ENCODE measurements at places on chromosomes 3 and 15. TPM values are rescaled to one million over a fixed set of nuclear protein-coding genes. Genes with fewer than 3 reads are reported as not detected.
A peak's percentile ranks its signal among the peaks of the same experiment; 100 is the strongest.

DNA sequence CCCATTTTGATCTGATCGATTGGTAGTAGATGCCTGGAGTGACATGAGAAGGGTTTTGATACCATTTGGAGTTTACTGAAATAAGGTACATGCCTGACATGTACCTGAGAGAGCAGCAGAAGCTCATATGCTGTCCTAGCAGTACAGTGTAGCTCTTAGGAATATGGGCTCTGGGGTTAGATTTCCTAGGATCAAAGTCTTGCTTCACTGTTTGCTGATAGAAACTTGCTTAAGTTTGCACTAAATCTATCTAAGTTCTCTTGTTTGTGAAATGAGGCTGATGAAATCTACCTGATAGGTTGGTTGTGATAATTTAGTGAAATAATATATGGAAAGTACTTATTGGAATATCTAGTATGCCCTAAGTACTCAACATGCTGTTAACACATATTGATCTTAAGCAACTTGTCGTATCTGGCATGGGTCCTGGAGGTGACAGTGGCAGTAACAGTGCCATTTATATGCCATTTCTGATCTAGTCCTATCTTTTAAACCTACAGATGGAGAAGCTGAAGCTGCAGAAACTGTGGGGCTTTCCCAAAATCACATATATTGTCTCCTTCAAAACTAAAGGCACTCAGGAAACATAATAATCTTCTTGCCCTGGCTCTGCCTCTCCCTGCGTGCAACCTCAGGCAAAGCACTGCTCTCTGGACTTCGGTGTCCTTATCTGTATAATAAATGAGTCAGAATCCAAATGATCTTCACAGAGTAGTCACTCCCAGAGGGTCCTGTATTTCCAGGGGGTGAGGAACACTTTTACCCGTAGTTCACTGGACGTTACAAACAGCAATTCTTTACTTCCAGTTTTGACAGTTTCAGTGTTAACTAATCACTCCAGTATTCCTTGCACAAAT lies 223.6 kb upstream of the SETMAR start:
- DNase-seq = no peak

DNA sequence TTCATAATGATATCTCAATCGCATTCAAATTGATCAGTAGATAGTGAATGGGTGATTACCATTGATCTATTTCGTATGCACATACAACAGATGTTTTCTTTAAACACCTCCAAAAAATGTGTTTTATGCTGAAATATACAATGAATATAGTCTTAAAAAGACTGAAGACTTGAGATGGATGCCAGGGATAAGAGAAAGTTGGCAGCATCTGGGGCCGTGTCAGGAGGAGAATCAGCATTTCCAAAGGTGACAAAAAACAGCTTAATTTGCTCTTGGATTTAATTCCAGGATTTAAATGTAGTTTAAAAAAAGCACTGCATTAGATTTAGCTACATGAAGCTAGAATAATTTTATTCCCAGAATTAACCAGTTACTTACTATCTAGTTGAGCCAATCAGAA lies 199.7 kb upstream of the CNTN3 start:
- no peak for DNase-seq

DNA sequence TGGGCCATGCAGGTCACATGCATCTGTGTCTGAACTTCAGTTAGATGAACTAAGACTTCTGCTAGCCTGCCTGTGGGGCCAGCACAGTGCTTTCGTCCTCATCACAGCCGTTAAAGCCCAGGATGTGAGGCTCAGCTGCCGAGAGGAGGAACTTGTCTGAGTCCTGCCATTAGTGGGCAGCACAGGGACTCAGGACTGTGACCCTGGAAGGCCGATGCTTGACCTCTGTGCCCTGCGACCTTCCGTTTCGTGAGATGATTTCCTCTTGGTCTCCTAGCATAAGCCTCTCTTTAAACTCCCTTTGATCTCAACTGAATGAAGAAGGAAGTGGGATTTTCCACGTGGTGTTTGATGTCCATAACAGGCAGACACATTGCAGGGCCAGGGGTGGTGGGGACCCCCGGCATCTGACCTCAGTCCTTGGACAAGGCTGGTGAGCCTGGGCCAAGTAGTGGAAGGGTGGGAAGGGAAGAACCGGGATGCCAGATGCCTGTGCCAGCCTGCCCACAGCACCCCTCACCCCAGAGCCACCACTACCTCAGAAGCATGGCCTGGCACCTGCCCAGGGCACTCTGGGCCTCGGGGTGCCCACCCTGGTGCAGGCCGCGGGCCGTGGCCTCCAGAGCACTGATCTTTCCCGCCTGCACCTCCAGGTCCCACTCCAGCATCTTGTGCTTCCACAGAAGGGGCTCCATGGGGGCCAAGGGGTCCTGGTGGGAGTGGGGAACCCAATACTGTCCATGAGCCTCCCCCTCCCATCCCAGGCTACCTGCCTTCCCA lies 21.6 kb downstream of the PLA2G4B start:
- DNase-seq = no peak

GRCh38 chr3:126360046-126360713 lies 3.0 kb upstream of the KLF15 start:
- DNase-seq = no peak

DNA sequence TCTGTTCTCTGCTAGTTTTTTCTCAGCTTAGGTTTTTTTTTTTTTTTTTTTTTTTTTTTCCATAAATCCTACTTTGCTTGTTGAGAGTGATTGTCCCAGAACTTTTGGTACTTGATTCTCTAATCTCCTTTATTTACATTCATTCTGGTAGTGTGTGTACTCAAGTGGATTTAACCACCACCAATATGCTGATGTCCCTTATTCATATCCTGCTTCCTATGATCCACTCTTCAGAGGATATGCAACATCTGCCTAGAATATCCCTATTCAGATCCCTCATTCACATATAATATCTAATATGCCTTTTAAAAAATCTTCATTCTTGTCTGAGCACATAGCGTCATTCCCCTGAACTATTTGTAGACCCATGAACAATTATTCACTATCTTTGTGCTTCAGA lies 342.9 kb downstream of the VGLL3 start:
- DNase-seq = no peak

GRCh38 chr3:56682462-56683121 lies 473 bp downstream of the TASOR start:
- no peak for DNase-seq

- DNase-seq = no peak
These were observed 6.8 kb downstream of the ARL6IP5 start for GRCh38 chr3:69091389-69092029.

DNA sequence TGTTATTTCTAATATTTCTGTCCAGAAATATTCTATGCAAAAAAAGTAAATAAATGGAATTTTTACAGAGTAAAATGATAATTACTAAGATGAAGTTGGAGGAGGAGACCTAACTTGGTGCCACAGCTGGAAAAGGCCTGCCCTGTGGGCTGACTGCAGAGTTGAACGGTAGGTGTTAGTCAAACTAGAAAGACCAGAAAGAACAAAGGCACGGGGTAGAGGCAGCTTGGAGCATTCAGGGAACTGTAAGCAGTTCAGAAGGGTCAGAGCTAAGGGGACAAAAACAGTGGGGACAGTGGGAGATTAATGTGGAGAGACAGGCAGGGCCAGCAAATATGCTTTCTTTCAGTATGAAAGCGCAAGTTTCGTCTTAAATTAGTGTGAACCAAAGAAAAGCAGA lies 39.3 kb upstream of the PTPRG start:
- DNase-seq = peak; percentile 7

DNA sequence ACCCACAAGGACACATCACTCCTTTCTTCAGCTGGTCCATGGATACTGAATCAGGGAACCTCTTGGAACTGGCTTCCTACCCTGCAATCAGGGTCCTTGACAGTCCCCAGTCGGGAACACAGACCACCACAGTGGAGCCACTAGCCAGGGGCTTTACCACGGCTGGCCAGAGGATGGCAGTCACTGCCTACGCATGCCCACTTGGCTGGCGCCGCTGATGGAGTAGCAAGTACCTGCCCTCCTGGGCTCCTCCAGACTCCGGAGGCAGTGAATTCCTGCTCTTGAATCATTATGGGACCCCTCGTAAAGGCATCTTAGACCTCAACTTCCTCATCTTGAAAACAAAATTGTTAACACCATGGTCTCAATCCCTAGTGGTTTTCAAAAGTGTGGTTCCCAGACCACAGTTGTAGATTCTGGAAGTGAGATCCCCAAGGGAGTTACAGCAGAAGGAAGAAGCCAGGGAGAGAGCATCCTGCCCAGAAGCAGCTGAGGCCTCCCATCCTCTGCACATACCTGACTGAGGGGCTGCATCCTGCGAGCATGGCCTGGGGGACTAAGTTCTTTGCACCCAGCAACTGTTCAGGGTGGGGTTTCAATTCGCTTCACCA lies 9.1 kb upstream of the SKIC8 start:
- peak; percentile 89 for DNase-seq

Gene CFAP91
- total RNA-seq = 1.8 TPM

Gene DYNLT2B
- total RNA-seq = 5.8 TPM

Gene IL5RA
- total RNA-seq = not detected

Gene BCL2A1
- total RNA-seq = not detected

Data from H7 (cell line).